Activated CD8-positive, alpha-beta T cell treated with anti-CD3 and anti-CD28 coated beads, Interleukin-2, amount 10 ng/mL, durations not matched to agents 7 days and 5 days (primary cell): ENCODE measurements at places on chromosomes 2 and 18.

- no peak for DNase-seq
Measured at GRCh38 chr2:60294901-60295635, 258.4 kb downstream of the BCL11A start.

- DNase-seq, result no peak
Measured at GRCh38 chr18:43875511-43875910, 598.2 kb upstream of the SYT4 start.

- DNase-seq, result no peak
Measured at GRCh38 chr2:236054125-236054524, 114.1 kb downstream of the GBX2 start.

DNA sequence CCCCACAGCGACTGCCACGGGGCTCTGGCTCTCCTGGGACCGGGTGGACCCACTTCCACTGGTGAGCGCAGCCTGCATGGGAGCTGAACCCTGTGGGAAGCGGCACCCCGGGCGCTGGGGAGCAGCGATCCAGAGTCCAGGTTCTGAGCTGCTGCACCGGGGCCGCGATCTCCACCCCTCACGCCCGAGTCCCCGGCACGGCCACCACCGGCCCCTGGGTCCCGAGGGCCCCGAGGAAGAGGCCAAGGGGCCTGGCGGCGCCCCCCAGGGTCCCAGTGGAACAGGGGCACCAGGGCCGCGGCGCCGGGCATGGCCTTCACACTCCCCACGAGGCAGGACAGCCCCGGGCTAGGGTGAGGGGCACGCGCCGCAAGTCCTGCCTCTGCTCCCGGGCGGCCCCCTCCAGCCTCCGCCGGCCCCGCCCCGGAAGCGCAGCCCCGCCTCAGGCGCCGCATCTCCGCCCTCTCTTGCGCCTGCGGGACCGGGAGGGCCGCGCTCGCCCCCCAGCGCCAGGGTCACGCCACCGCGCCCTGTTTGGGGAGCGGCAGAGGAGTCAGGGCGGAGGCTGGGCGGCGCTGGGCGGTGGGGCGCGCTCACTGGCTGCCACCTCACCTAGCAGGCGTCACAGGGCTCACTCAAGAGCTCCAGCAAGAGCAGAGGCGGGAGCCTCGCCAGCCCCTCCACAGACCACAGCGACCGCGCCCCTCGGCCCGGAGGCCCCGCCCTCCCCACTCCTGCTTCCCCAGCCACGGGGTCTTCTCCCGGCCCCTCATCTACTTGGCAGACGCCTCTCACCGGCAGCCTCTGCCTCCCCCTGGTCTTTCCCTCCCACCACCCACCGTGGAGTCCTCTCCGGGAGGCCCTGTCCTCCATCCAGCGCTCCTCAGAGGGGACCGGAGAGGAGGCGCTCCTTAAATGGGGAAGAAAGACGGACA is 26.8 kb downstream of the THAP4 start:
- DNase-seq, result peak; percentile 95

GRCh38 chr18:45828917-45829811 is 3.7 kb downstream of the SIGLEC15 start:
- no peak for DNase-seq
